ENCODE measurements at places on chromosomes 4 and X. TPM values are rescaled to one million over a fixed set of nuclear protein-coding genes. Genes with fewer than 3 reads are reported as not detected.

PDE6B gene
- total RNA-seq = not detected

ARFIP1 gene
- total RNA-seq = 35.5 TPM

SLC9B1 gene
- 0.77 TPM for total RNA-seq

CLCN4 gene
- total RNA-seq = 9.3 TPM

UGT2B7 gene
- total RNA-seq = not detected

NXF2 gene
- total RNA-seq = not detected

SSX3 gene
- not detected for total RNA-seq

STEEP1 gene
- total RNA-seq = 23.6 TPM

TRPC3 gene
- not detected for total RNA-seq

S100P gene
- total RNA-seq = 55.6 TPM

FGFBP2 gene
- not detected for total RNA-seq

GUCY1B1 gene
- not detected for total RNA-seq

GRXCR1 gene
- not detected for total RNA-seq

CLGN gene
- 10.7 TPM for total RNA-seq

DNA sequence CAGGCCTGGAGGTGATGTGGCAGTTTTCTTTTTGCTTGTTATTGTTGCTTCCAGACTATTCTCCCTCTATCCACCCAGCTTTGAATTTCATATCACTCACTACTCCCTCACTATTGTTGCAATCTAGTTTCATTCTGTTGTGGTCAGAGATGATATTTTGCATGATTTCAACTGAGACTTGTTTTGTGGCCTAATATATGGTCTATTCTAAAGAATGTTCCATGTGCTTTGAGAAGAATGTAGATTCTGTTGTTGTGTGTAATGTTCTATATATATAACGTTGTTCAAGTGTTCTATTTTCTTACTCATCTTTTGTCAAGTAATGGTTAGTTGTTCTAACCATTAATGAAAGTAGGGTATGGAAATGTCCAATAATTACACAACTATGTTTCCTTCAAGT lies 59.0 kb downstream of the THOC2 start:
- no peaks in the 10 kb centered on the region for H3K27me3 ChIP-seq
- no peak overlapping the region for H3K4me3 ChIP-seq
- peaks cover 56% of the 10 kb centered on the region for H3K36me3 ChIP-seq

DNA sequence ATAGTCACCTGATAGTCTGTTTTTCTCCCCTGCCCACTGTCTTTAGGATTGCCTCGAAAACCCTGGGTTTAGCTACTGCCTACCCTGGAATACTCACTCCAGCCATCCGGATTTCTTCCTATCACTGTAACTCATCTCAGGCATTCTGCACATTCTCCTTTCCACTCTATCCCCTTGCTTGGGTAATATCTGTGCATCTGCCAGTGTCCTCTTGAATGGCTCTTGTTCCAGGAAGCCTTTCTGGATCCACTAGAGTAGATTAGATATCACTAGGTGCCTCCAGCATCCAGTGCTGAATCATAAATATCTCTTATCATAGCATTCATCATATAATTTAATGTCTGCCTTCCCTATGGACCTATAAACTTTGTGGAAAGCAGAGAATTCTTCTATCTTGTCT lies 17.1 kb upstream of the GALNT7 start:
- no peak overlapping the region for H3K4me3 ChIP-seq
- DNase-seq = no peak
- H3K27ac ChIP-seq = peak overlapping the region; percentile 47

- no peaks in the 10 kb centered on the region for H3K4me1 ChIP-seq
- H3K4me3 ChIP-seq = no peak overlapping the region
- peaks cover 44% of the 10 kb centered on the region for H3K27me3 ChIP-seq
- no peak for DNase-seq
- no peaks in the 10 kb centered on the region for H3K36me3 ChIP-seq
Measured at GRCh38 chr4:71188156-71188640, 150.6 kb upstream of the SLC4A4 start.

DNA sequence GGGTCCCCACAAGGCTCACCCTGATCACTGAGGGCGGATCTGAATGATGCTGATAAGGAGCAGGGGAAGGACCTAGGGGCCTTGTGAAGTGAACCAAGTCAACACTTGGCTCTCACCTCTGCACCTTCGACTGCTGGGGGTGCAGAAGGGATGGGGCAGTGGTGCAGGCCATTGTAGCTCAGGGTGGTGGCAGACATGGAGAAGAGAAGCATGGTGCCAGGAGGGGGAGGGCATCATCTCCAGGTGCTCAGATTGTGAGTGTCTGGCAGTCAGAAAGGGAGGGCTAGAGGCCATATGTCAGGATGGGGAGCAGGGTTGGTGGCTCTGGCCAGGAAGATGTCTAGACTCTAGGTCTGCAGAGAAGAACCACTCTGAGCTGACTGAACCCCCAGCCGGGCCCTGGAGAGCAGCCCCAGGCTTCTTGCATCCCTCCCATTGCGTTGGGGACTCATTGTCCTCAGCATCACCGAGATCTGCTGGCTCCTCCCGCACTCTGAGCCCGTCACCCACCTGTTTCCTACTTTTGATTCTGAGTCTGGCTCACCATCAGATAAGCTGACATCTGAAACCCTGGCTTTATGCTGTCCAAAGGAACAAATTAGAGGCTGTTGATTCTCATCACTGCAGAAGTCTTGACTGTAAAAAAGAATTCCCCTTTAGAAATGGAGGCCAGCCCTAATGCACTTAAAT lies 3.8 kb downstream of the APLN start:
- H3K36me3 ChIP-seq = peaks cover 9% of the 10 kb centered on the region
- H3K27ac ChIP-seq = no peak overlapping the region
- DNase-seq = no peak

DNA sequence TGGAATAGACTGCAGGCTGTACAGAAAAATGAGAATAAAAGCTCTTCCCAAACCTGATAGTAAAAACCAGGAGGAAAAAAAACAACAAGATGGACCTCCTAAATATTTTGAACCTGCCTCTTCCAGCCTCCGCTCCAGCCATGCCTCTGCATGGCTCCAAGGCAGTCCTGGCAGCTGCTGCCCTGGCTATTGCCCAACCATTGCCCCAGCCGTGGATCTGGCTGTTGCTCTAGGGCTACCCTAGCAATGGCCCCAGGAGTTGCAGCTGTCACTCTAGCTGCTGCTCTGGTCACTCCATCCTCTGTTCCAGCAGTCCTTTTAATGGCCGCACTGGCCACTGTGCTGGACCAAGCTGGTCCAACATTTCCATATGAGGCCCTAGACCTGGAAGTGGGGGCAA lies 1756.0 kb downstream of the C4orf33 start:
- peaks cover 8% of the 10 kb centered on the region for H3K4me1 ChIP-seq
- no peaks in the 10 kb centered on the region for H3K36me3 ChIP-seq
- no peak overlapping the region for H3K27ac ChIP-seq
- no peaks in the 10 kb centered on the region for H3K27me3 ChIP-seq

DNA sequence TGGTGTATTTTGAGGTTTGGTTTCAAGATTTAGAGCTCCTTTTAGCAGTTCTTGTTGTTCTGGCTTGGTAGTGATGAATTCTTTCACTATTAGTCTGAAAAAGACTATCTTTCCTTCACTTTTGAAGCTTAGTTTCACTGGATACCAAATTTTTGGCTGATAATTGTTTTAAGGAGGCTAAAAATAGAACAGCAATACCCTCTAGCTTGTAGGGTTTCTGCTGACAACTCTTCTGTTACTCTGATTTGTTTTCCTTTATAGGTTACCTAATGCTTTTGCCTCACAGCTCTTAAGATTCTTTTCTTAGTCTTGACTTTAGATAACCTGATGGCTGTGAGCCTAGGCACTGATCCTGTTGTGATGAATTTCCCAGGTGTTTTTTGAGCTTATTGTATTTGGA lies 33.6 kb upstream of the HEPH start:
- H3K36me3 ChIP-seq = no peaks in the 10 kb centered on the region
- no peaks in the 10 kb centered on the region for H3K4me1 ChIP-seq
- DNase-seq = no peak
- no peak overlapping the region for H3K27ac ChIP-seq

DNA sequence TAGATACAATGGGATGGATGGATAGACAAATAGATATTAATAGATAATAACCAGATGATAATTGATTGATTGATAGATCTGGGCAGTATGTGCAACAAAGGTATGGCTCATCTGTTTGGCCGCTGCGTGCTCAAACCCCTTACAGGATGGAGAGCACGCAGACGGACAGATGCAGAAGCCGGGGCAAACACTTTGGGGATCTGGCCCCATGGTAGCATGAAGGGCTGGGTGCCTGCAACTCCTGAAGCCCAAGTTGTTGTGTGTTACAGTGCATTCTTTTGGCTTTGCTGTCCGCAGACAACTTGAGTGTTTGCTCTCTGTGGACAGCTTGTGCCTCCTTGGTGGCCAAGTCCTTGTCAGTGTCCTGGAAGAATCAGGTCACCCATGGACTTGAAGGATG lies 10.6 kb upstream of the DHRSX start:
- no peaks in the 10 kb centered on the region for H3K36me3 ChIP-seq
- no peak for DNase-seq
- H3K27ac ChIP-seq = no peak overlapping the region
- H3K27me3 ChIP-seq = peaks cover 10% of the 10 kb centered on the region
- peaks cover 6% of the 10 kb centered on the region for H3K4me1 ChIP-seq

GRCh38 chrX:10633722-10634121 lies 13.3 kb upstream of the MID1 start:
- peaks cover 6% of the 10 kb centered on the region for H3K36me3 ChIP-seq
- peaks cover 50% of the 10 kb centered on the region for H3K4me1 ChIP-seq
- peaks cover under 1% of the 10 kb centered on the region for H3K27me3 ChIP-seq
- peak overlapping the region; percentile 50 for H3K4me3 ChIP-seq
- peak; percentile 88 for DNase-seq
- peak overlapping the region; percentile 38 for H3K27ac ChIP-seq

GRCh38 chrX:94662689-94663088 lies 988.7 kb downstream of the FAM133A start:
- H3K4me1 ChIP-seq = no peaks in the 10 kb centered on the region
- peaks cover 6% of the 10 kb centered on the region for H3K36me3 ChIP-seq
- no peaks in the 10 kb centered on the region for H3K27me3 ChIP-seq
- peak; percentile 33 for DNase-seq
- H3K27ac ChIP-seq = no peak overlapping the region

DNA sequence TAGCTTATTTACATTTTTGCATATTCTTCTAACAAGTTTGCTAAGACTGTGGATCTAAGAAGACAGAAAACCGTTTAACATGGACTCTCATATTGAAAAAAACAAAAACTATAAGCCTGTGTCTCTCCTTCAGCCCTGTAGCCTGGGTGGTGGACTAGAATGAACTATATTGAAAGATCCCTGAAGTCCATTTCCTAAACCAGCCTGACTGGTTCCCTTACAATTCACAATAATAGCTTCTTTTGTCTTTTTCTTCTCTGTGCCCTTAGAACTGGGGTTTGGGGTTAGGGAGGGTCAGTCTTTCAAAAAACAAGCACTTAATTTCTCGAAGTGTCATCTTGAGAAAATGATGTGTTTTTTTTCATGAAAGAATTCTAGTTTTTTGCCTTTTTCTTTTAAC lies 59.0 kb downstream of the GSTCD start:
- no peak overlapping the region for H3K27ac ChIP-seq
- no peak for DNase-seq
- H3K4me3 ChIP-seq = no peak overlapping the region
- H3K36me3 ChIP-seq = peaks cover 7% of the 10 kb centered on the region
- peaks cover 15% of the 10 kb centered on the region for H3K4me1 ChIP-seq

- DNase-seq = no peak
- H3K27me3 ChIP-seq = no peaks in the 10 kb centered on the region
- no peaks in the 10 kb centered on the region for H3K36me3 ChIP-seq
- no peak overlapping the region for H3K27ac ChIP-seq
- no peaks in the 10 kb centered on the region for H3K4me1 ChIP-seq
Measured at GRCh38 chr4:141657550-141658250, 21.3 kb downstream of the IL15 start.

GRCh38 chrX:73213734-73214425 lies 771 bp downstream of the NAP1L2 start:
- no peaks in the 10 kb centered on the region for H3K4me1 ChIP-seq
- no peak for DNase-seq
- peaks cover 61% of the 10 kb centered on the region for H3K27me3 ChIP-seq
- no peak overlapping the region for H3K27ac ChIP-seq
- H3K36me3 ChIP-seq = no peaks in the 10 kb centered on the region
- H3K4me3 ChIP-seq = peak overlapping the region; percentile 54

DNA sequence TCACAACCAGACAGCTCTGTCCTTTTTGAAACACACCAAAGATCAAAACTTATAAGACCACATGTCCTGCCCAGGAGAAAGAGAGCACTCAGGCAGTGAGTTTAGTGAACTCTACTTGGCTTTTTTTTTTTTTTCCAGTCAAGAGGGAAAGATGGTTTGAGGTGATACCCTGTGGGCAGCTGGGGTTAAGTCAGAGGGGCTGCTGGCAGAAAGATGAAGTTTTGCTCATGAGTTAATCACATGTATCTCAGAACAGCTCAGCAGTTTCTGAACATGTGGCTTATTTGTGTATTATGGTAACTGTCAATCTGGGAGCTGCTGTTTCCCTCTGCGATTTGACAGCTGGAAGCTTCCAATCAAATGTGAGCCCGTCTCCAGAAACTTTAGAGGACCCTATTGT lies 56.4 kb upstream of the MAP3K15 start:
- no peak overlapping the region for H3K4me3 ChIP-seq
- no peaks in the 10 kb centered on the region for H3K36me3 ChIP-seq
- H3K4me1 ChIP-seq = no peaks in the 10 kb centered on the region
- no peak for DNase-seq
- no peak overlapping the region for H3K27ac ChIP-seq
- peaks cover 10% of the 10 kb centered on the region for H3K27me3 ChIP-seq

DNA sequence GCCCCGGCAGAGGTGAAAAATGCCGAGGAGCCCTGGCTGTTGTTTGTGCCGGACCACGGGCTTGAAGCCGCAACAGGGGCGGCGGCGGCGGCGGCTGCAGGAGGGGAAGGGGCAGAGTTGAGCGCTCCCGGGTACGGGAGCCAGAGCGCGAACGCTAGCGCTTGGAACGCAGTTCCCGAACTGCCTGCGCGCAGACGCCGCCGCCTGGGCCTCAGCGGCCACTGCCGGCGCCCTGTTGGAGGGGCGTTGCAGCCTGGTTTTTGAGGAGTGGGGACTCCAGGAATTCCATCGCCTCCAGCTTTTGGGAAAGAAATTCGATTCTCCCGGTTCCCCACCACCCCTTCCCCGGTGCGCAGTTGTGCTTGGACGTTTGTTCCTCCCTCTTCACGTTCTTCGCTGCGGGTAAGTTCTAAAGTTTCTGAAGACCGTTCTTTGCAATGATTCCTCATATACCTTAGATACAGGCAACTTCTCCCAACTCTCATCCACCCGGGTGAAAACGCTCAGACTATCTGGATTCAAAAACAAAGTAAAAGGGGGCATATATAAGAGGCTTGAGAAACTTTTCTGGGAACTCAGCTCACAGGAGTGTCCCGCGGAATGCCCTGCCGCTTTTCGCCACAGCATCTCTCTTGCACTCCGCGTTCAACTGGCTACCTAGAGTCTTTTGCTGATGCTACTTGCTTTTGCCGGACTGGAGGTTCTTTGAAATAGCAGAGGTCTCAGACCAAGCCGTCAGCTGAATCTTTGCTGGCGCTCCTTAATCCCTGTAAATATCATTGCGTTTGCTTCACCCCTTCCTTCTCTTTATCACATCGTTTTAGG lies 1.0 kb downstream of the FAT4 start:
- H3K4me3 ChIP-seq = peak overlapping the region; percentile 99
- peaks cover 23% of the 10 kb centered on the region for H3K4me1 ChIP-seq
- H3K27ac ChIP-seq = peak overlapping the region; percentile 63
- H3K36me3 ChIP-seq = no peaks in the 10 kb centered on the region

All from MCF 10A (cell line).